ENCODE measurements at places on chromosomes 1 and 21.

DNA sequence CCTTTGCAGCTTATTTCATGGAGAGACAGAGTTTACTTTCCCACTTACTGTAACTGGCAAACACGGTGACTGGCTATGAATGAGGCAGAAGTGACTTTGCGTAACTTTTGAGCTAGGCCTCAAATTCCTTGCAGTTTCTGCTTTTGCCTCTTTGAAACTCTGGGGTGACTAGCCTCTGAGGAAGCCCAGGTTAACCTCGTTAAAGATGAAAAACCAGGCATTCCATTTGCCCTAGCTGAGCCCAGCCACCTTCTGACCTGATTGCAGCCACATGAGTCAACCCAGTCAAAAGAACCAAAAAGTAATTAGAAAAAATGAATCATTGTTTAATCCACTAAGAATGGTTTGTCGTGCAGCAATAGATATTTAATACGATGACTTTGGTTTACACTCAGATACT lies 20.4 kb downstream of the PRMT6 start:
- no peak for DNase-seq

GRCh38 chr1:162070094-162070748 lies 730 bp downstream of the NOS1AP start:
- peak; percentile 68 for DNase-seq

DNA sequence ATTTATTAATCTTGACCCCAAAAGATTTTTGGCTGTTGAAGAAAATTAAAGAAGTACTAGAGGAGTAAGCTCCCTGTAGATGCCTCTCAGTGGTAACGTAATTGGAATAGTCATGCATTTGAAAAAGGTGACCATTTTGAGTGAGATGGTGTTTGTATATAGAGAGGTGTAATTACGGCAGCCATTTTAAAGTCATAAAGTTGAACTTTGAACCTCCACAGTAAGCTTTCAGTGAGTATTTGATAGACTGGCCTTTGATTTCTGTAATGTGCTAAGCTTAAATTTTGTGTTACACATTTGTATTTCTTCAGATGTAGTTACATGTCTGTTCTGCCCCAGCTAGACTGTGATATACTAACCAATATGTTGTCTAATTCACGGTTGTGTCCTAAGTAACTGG lies 21.5 kb upstream of the TMCO2 start:
- DNase-seq, result no peak

GRCh38 chr1:116900471-116901365 lies 9.0 kb upstream of the PTGFRN start:
- no peak for DNase-seq

- DNase-seq, result peak; percentile 69
These were observed 1.3 kb upstream of the DNAJC16 start for GRCh38 chr1:15525050-15526020.

All from right kidney (tissue), 9 donors.